Hippocampal formation (tissue), 2 donors: ENCODE measurements at places on chromosomes 16 and 17.

DNA sequence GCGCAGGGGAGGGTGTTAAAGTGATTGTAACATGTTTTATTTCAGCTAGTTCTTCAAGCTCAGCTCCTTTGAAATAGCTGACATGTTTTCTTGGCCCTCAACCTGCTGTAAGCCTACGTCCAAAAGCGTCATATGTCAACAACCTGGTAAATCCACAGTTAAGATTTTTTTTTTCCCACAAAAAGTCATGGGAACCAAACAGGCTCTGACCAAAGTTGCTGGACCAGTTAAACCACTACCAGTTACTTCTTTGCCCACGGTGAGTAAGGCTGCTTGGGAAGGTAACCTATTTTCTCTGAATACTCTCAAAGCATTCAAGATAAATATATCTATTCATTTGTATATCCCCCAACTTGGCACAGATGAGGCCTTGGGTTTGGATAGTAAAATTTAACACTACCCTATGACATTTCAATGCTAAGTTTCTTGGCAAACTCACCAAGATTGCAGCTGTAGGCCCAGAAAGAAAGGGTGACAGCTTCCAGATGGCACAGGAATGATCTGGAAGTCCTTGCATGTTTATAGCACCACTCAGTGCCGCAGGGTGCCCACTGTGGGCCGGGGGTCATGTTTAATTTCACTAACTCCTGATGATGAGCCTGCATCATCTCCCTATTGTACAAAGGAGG lies 166.2 kb downstream of the XYLT1 start:
- no peak for DNase-seq

DNA sequence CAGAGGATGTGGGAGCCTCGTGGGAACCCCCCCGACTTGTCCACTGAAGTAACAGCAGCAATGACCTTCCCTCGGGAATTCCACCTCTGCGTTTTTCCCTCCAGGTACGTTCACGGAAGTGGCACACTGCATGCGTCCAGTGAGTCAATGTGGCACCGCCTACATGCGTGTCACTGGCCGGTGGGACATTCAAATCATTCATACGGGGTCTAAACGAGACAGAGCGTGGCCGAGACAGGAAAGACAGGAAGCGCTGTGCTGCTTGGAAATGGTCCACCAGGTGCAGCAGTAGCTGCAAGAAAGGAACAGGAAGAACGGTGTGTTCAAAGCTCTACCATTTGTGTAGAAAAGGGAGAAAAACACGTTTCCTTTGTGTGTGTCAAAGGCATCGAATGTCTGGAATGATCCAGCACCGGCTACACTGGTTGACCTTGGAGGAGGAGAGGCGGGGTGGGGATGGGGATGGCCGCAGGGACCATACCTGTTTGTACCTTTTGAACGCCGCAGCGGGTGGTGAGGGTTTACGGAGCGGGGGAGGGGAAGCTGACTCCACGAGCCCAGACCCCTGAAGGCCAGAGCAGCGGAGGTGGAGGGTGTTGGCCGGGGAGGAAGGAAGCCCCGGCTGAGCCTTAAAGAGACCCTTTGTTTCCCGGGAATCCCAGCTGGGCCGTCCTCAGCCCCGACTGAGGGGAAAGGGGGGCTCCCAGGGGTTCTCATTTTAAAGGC lies 1.7 kb upstream of the PGAP6 start:
- no peak for DNase-seq

GRCh38 chr16:84042879-84043485 lies 387 bp upstream of the SLC38A8 start:
- DNase-seq, result no peak

DNA sequence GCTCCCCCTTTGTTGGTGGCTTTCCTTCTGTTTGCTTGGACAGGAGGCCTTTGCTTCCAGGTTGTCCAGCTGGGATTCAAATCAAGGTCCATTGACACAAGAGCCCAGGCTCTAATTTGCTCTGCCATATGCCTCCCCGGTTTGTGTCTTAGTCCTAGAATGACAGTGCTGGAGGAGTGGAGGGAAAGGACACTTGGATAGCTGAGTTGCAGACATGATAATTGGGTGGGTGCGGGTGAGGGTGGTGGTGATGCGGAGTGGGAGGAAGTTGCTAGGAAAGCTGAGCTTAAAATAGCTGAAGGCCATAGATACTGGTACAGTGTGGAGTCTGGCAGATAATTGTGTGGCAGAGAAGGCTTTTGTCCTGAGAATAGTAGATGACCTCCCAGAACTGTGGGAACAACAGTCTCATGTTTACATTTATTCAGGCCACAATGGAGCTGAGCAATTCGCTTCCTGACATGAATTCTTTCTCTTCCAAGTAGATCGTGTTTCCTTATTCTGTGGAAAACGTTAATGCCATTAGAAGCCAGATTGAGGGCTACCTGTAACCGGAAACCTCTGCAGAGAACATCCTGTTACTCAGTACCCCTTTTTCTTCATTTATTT lies 23.8 kb downstream of the SEC14L1 start:
- DNase-seq, result peak; percentile 55

- DNase-seq, result no peak
These were observed 23.4 kb downstream of the RBL2 start for GRCh38 chr16:53457670-53458069.
